Astrocyte of the spinal cord (primary cell): ENCODE measurements at places on chromosomes 11 and 22.

DNA sequence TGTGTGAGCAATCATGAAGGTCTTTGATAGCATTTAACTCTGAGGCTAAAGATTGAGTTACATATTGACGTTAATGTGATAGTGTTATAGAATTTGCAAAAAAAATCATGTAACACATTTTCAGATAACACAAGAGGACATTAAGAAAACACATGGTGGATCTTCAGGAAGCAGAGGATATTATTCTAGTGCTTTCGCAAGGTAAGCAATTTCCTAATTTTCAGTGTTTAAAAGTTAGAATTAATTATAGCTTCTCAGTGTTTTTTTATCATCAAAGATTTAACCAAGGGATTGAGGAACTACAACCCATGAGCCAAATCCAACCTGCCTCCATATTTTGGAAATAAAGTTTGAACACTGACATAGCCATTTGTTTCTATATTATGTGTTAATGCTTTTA is 78.5 kb downstream of the DKK3 start:
- no peak for DNase-seq

- DNase-seq, result no peak
Measured at GRCh38 chr22:26484360-26484706, 656 bp downstream of the SRRD start.

- DNase-seq, result no peak
Measured at GRCh38 chr11:75184051-75184450, 33.1 kb downstream of the SLCO2B1 start.

DNA sequence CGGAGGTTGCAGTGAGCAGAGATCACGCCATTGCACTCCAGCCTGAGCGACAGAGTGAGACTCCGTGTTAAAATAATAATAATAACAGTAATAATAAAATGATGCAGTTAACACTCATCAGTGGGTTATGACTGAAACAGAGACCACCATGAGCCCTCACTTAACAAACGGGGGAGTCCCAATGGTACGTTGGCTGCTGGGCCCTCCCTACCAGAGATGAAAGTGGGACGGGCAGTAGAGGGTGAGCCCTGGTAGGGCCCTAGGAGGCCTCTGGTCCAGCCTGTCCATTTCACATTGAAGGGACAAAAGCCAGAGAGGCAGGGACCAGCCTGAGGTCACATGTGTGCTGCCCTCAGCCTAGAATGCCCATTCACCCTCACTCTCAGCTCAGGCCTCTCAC is 13.7 kb upstream of the KIAA0930 start:
- no peak for DNase-seq

- DNase-seq, result no peak
Measured at GRCh38 chr11:90911192-90911591, 688.3 kb upstream of the CHORDC1 start.
